Hepatocyte (in vitro differentiated cells): ENCODE measurements at places on chromosomes 1 and 21. TPM values are rescaled to one million over a fixed set of nuclear protein-coding genes. Genes with fewer than 3 reads are reported as not detected.

Gene BSND
- 0.23 TPM in 1 of 2 replicates, not detected in the other for total RNA-seq

GRCh38 chr1:61299463-61299862 is 217.1 kb downstream of the NFIA start:
- peak; percentile 27 for DNase-seq

Gene YBEY
- 21.8 and 25.4 TPM in 2 replicates for total RNA-seq

GRCh38 chr1:51032936-51033335 is 62.9 kb downstream of the CDKN2C start:
- no peak for DNase-seq

GRCh38 chr21:44966135-44967081 is 26.6 kb downstream of the SLX9 start:
- DNase-seq, result no peak

Gene FOXE3
- total RNA-seq, result not detected in 2 replicates

Gene F11R
- 140 and 180 TPM in 2 replicates for total RNA-seq

Gene CHD1L
- 31.1 and 41.6 TPM in 2 replicates for total RNA-seq

GRCh38 chr1:197738927-197739326 is 36.4 kb downstream of the DENND1B start:
- DNase-seq, result no peak

- DNase-seq, result no peak
Observed at GRCh38 chr1:206703661-206704060, 19.0 kb downstream of the MAPKAPK2 start.

Gene VASH2
- 3.6 and 4.5 TPM in 2 replicates for total RNA-seq

DNA sequence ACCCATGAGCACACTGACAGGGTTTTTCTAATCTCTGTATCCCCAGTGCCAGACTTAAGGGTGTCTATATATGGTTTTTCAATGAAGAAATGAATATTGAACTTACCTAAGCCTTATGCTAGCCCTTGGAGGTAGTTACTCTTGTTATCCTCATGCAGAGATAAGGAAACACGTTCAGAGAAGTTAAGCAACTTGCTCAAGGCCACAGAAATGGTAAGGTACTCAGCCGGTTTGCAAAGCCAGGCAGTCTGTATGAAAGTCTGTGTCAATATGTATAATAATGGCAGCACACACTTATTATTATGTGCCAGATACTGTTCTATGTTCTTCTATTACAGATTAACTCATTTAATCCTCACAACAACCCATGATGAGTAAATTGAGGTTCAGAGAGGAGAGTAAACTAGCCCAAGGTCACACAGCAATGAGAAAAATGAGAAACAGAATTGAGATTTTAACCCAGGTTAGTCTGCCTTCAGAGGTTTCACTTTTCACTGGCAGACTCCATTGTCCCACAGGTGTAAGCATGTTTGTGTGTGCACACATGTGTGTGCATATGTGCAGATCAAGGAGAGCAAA is 54.6 kb upstream of the CSF3R start:
- DNase-seq, result no peak

- DNase-seq, result no peak
Observed at GRCh38 chr1:93813076-93813475, 65.9 kb downstream of the DNTTIP2 start.

- no peak for DNase-seq
Observed at GRCh38 chr21:29827236-29827635, 112.6 kb downstream of the GRIK1 start.

GRCh38 chr1:59178339-59179187 is 118.3 kb upstream of the FGGY start:
- DNase-seq, result peak; percentile 41

DNA sequence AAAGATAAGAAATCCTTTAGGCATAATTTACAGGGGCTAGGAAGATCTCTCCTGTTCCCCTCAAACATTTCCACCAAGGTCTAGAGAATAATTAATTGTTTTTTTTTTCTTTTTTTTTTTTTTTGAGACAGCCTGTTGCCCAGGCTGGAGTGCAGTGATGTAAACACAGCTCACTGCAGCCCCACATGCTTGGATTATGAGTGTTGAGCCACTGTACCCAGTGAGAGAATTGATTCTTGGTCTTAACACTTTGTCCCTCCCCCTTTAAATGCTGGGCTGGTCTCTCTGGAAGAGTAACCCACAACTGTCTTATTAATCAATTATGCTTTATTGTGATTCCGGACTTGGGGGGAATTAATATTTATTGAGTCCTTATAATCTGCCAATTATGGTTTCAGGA is 33.4 kb downstream of the ATF3 start:
- no peak for DNase-seq

DNA sequence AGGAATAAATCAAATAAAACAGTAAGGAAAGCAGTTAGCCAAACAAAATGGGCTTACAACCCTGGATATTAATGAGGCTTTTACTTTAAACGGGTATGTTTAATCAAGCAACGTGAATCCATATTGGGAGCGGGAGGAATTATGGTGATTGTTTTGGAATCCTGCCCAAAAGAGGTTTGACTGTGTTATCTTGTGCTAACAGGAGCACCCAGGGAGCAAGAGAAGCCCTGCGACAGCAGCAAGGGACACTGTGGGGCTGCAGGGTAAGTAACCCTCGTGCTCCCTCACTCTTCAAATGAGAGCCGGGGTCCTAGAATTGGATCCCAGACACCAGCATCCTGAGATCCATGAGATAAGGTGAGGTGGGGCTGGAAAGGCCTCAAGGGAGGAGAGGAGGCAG is 72.6 kb upstream of the PGBD5 start:
- no peak for DNase-seq

DNA sequence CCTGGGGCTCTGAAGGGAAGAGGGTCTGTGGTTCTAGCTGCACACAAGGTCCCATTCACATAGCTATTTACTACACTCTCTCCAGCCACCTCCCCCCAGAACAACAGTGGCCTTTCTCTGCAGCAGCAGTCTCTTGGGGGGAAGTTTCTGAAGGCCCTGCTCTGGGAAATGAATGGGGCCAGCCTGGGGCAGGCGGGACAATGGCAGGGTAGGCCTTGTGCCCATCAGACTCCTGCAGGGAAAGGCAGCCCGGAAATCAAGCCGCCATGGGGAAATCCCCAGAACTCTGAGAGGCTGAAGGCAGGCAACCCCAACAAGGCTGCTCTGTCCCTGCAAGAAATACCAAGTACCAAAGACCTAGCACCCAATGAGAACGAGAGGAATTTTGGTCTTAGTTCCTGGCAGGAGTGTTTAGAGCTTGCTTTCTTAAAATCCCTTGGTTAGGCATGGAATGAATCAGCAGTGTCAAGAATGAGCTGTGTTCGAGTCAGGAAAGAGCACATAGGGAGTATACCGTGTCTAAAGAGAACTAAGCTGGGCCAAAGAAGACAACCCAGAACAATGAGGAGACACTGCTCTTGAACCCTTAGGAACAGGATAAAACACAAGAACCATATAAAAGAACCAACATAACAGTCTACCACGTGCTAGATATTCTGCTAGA is 11.3 kb downstream of the ARHGEF11 start:
- DNase-seq, result no peak

DNA sequence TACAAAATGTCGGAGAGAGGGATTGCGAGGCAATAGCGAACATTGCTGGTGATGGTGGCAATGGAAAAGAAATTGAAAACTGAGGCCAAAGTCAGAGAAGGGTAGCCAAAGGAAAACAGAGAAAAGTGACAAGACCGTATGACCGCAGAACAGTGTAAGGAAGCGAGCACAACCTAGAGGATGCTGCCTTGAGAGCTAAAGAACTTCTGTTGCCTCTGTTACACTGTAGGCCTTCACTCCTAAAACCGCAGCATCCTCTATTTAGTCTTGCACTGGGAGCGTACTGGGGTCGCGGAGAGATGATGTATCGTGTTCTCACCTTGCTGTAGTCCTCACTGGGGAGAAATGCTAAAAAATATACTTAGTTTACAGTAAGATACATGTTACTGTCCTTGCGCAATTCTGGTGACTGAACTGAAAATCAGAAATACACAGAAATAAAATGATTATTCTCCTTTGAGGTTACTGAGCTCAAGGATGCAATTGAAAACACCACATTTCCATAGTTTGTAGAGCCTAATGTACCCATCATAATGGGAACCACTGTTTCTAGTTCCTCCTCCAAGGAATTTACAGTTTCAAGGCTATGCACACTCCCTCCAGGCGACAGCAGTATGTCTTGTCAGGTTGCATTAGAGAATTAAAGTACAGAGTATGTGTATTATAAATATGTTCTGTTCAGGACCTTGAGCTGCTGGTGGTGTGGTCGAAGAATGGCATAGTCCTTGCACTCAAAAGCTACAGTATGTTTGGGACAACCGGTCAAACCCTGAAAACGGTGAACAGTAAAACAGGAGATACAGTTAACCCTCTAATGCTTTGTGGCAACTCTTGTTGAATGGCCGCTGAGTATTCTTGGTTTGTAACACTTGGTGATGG is 1.3 kb downstream of the NEK7 start:
- DNase-seq, result peak; percentile 18

Gene PPIAL4G
- 0.07 TPM in 1 of 2 replicates, not detected in the other for total RNA-seq

Gene RNF11
- total RNA-seq, result 99.8 and 102 TPM in 2 replicates

- DNase-seq, result no peak
Observed at GRCh38 chr1:36934061-36934460, 100.3 kb downstream of the GRIK3 start.

GRCh38 chr1:185393815-185394214 is 76.8 kb upstream of the IVNS1ABP start:
- DNase-seq, result no peak

DNA sequence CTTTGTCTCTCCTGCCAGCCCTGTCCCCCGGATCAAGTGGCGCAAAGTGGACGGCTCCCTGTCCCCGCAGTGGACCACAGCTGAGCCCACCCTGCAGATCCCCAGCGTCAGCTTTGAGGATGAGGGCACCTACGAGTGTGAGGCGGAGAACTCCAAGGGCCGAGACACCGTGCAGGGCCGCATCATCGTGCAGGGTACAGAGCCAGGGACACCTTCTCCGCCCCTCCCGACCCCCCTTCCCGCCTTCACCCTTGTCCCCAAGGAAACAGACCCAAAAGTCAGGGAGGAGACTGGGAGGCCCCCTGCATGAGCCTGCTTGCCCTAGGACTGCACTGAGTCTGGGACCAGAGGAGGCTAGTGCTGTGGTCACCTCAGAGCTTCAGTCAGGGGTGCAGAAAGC is 18.2 kb downstream of the CNTN2 start:
- DNase-seq, result no peak

DNA sequence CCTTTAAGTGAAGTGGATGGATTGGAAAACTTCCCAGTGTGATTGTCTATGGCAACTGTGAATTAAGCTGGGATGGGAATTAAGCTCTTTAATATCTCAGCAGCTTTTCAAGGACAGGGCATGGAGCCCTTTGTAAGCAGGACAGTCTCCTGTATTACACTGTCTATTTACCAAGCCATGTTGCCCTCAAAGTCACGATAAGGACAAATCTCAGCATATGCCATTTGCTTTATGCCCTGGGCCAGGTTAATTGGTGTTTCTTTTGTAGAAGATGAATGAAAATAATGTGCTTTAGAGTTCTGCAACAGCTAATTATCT is 17.6 kb downstream of the UTP25 start:
- DNase-seq, result no peak

Gene KCNJ9
- total RNA-seq, result not detected in 2 replicates

DNA sequence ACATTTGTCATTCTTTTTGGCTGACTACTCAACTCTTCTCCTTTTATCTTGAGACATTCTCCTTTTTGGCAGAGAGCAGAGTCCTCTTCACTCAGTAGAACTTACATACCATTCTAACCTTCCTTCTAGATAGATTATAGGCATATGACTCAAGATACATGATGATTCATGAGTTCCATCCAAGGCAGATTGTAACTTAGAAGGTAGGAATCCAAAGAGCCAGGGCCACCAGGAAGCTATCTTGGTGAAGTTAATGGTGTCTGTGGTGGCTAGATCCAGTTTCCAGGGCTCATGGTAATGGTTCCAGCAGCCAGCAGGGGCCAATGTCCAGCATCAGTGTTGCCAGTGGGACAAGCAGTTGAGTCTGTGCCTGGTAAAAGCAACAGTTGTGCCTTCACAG is 76.1 kb upstream of the KIAA0040 start:
- peak; percentile 9 for DNase-seq

GRCh38 chr21:14687268-14687625 is 141.1 kb upstream of the SAMSN1 start:
- DNase-seq, result no peak

DNA sequence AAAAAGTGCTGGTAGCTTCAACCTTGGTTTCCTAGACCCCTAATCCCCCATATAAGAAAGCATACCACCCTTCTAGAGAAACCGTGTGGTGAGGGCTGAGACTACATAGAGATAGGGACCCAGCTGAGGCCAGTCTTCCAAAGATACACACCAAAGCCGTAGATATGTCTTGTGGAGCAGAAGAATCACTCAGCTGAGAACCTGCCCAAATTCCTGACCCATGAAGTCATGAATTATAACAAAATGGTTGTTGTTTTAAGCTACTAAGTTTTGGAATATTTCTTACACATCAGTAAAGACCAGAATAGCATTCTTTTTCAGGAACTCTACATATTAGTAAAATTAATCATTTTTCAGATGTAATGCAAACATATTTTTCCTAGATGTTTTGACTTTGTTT is 3.3 kb upstream of the SNRPE start:
- peak; percentile 10 for DNase-seq

Gene NR5A2
- 49.6 and 55.5 TPM in 2 replicates for total RNA-seq

Gene NBL1
- 16.5 and 22.3 TPM in 2 replicates for total RNA-seq

Gene PRELP
- 0.83 and 0.84 TPM in 2 replicates for total RNA-seq

DNA sequence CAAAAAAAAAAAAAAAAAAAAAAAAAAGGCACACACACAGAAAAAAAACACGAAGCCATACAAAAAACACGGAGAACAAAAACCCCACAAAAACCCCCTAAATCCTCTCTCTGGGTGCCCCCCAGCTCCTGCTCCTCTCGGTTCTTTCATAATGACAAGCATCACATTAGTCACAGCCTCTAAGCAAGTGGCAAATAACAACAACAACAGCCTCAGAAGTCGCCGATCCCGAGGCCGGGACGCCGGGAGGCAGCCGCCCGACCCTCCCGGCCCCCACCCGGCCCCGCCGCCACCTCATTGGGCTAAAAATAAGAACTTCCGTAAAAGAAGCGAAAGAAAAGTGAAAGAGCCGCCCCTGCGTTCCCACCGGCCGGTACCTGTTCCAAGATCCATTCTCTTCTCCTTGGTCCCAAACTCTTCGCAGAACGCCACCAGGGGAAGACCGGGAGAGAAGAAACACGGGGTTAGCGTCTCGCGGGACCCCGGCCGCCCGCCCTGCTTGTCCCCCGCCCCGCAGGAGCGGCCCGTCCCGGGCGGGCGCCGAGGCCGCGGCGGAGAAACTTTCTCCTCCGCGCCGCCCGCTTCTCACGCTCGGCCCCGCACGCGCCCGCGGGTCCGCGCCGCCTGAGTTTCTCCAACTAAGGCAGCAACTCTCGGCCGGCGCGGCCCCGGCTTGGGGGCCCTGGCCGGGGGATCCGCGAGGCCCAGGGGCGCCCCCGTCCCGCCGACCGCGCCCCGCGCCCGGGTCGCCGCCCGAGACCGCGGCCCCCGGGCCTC is 102.8 kb downstream of the CASZ1 start:
- DNase-seq, result peak; percentile 70

GRCh38 chr1:9031484-9032259 is 5.4 kb upstream of the SLC2A7 start:
- DNase-seq, result no peak

- no peak for DNase-seq
Observed at GRCh38 chr21:28439788-28440187, 552.9 kb downstream of the LTN1 start.

Gene TDRD5
- not detected in 2 replicates for total RNA-seq

- DNase-seq, result peak; percentile 1
Observed at GRCh38 chr1:1986451-1987141, 17.0 kb downstream of the CFAP74 start.
